ENCODE measurements at places on chromosomes 7 and 10.

GRCh38 chr10:60542657-60543056 is 153.0 kb upstream of the ANK3 start:
- DNase-seq, result no peak

DNA sequence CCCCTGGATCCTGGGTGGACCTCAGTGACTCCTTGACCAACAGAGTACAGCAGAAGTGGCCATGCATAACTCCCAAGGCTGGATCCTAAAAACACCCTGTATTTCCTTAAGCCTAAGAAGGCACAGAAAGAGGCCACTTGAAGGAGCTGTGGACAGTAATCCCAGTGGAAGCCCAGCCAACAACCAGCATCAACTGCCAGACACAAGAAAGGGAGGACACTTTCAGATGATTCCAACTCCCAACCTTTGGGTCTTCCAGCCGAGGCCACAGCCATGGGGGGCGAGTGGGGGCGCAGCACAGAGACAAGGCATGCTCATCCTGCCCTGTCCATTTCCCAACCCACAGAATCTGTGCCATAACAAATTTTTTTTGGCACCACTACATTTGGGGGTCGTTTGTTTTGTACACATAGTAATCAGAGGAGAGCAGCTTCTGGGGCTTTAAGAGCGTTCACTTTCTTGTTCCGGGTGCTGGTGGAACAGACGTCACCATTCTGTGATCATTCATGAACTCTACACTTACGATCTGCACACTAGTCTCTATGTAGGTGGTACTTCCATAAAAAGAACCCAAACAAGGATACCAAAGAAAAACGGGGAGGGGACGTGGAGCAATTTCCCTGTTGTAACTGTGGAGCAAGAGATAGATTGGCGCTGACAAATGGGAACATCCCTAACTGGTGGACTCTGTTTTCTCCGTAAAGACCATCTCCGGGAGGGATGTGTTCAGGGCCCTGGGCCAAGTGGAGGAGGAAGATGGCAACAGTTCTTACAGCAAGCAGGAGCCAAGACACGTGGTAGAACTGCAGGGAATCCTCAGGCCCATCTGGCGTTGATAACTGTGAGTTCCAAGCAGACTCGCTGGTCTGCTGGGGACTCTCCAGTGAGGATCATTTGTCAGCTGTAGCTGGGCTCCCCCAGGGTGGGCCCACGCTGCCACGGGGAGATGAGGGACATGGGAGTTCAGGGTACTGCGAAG is 6.0 kb upstream of the SLC29A3 start:
- peak; percentile 86 for DNase-seq

DNA sequence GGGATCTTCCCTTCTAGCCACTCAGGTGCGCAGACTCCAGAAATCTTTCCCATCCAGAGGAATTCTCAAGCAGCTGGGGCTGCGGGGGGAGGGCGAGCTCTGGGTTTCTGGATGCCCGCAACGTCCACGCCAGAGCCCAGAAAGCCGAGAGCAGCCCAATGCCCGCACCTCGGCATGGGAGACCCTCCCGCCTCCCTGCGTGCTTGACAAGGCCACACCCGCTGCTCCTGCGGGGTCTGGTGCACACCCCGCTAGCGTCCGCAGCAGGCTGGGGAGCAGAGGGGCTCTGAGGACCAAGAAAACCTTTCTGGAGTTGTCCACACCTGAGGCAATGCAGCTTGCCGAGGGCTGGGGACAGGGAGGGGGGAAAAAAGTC is 66.2 kb downstream of the SLC29A4 start:
- no peak for DNase-seq

DNA sequence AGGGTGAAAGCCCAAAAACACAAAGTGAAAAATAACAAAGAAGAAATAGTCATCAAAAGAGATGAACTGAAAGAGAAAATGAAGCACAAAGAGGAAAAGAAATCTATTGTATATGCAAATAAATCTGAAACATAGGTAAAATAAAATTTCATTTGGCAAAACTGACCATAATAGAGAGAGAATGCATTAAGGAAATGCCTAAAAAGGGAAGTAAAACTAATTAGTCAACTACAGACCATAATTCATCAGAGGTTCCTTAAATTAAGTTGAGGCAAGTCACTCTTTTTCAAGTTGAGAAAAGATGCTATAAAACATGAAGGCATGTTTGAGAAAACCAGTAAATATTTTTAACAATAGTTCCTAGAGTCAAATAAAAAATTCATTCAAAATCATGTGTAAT is 233.3 kb downstream of the LRRN3 start:
- no peak for DNase-seq

Measured in NCI-H446 (cell line).